ENCODE measurements at places on chromosomes 12 and 14. TPM values are rescaled to one million over a fixed set of nuclear protein-coding genes. Genes with fewer than 3 reads are reported as not detected.

SLC7A8 gene
- 210 TPM for polyA plus RNA-seq

MIP gene
- polyA plus RNA-seq, result not detected

CLEC2A gene
- not detected for polyA plus RNA-seq

ZNF26 gene
- 2.9 TPM for polyA plus RNA-seq

C14orf180 gene
- 3.1 TPM for polyA plus RNA-seq

SOCS4 gene
- polyA plus RNA-seq, result 6.0 TPM

HHIPL1 gene
- polyA plus RNA-seq, result 0.32 TPM

DNA sequence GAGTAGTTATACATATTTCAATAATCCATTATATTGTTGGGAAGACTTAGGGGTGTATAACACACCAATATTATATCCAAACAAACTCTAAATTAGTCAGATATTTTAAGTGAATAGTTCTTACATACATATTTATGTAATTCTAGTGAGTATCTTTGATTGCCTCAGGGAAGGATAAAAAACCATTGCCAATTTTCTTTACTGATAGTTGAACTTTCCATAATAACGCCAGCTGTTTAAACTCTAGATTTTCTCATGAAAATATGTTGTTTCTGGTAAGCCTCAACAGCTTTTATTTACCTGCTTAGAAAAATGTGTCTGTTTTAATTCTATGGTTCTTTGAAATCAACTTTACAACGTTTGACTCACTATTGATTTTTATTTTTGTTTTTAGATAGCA is 959.6 kb upstream of the NOVA1 start:
- no peak for DNase-seq

DNA sequence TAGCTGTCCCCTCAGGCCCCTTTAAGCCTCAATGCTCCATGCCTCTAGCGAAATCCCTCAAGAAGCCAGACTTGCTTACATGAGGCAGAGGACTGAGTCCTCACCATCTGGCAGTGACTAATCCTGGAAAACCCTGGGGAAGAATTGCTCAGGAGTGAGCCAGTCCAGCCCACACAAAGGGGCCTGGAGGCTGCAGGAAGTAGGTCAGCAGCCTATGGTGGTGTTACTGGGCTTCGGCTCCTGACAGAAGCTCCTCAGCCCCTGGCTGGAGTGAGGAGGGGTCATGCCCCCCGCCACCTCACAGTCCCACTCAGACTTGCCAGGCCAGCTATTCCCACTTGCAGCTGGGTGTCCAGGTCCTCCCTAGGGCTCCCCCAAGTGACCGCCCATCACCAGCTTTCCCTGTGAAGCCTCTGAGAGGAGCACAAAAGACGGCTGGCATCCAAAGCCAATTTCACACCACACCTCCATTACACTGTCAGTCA is 250.5 kb downstream of the DPF3 start:
- DNase-seq, result no peak

- DNase-seq, result peak; percentile 53
Observed at GRCh38 chr12:52870361-52871290, 21.8 kb upstream of the KRT78 start.

- peak; percentile 38 for DNase-seq
Observed at GRCh38 chr12:65962921-65963861, 138.9 kb downstream of the HMGA2 start.

DNA sequence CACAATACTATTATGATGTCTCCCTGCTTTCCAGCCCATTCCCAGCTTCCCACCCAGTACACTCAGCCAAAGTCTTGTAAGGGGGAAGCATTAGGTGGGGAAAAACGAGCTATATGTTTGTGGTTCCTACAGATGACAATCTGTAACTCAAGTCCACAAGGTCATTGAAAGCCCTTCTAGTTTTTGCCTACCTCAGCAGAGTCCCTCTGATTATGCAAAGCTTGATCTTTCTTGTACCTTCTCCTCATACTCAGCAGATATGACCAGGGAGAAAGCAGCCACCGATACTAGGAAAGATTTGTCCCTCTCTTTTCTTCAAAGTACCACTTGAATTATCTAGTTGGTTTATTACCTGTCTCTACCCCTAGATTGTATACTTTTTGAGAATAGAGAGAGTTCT is 10.6 kb downstream of the CMAS start:
- DNase-seq, result no peak

DNA sequence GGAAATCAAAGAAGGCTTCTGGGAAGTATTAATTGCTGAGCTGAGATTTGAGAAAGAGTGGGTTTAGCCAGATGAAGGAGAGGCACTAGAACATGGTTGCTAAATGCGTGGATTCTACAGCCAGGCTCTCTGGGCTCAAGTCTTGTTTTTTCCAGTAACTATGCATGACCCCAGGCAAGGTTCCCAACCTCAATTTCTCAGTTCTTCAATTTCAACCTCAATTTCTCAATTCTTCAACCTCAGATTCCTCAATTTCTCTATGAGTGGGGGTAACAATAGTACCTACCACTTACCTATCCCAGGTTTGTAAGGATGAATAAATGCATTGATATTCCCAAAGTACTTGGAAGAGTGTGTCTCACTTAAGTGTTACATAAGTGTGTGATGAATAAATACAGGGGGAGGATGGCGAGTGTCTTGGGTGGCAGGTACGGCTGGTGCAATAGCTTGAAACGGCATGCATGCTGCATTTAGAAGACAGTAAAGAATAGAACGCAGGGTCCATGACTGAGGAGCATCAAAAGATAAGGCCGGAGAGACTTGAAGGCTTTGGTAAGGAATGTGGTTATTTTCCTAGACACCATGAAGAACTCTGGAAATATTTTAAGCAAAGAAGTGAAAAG is 149.1 kb upstream of the ATP2B1 start:
- no peak for DNase-seq

GRCh38 chr12:68467514-68467913 is 135.4 kb upstream of the MDM1 start:
- DNase-seq, result no peak

- no peak for DNase-seq
Observed at GRCh38 chr12:116339062-116339461, 61.6 kb upstream of the MED13L start.

DNA sequence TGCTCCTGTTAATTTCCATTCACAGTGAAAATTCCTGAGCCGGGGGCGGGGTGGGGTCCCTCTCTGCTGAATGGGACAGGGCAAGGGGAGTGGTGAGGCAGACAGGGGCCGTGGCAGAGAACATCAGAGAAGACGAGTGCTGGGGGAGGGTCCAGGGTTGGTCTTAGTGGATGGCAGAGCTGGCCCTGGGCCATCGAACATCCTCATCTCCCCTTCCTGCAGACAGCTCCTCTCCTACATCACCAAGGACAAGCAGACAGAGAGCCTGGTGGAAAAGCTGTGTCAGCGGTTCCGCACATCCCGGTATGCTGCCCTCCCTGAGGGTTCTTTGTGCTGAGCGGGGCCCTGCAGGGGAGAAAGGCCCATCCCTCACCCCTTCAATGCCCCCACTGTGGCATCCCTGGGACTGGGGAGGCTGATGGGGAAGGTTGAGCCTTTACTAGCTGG is 5.0 kb upstream of the GAPDH start:
- no peak for DNase-seq

DNA sequence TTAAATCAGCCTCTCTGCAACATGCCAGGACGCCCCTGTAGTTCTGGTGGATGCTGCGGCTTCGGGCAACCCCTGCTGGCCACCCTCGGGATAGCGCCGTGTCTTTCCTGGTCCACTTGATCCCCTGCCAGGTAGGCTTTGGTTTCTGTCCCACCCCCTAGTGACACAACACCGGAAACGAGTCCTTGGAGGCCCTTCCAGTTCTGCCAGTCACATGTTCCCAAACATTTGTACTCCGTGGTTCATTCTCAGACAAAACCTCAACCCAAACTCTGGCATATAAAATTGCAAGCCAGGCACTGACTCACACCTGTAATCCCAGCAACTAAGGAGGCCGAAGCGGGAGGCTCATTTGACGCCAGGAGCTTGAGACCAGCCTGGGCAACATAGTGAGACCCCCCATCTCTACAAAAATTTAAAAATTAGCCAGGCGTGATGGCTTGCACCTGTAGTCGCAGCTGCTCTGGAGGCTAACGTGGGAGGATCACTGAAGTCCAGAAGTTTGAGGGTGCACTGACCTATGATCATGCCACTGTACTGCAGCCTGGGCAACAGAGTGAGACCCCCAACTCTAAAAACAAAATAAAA is 37.0 kb downstream of the RASAL1 start:
- DNase-seq, result peak; percentile 91

- no peak for DNase-seq
Observed at GRCh38 chr12:4984344-4984743, 59.3 kb upstream of the KCNA5 start.

GRCh38 chr14:54658836-54659235 is 91.9 kb downstream of the SAMD4A start:
- DNase-seq, result no peak

DNA sequence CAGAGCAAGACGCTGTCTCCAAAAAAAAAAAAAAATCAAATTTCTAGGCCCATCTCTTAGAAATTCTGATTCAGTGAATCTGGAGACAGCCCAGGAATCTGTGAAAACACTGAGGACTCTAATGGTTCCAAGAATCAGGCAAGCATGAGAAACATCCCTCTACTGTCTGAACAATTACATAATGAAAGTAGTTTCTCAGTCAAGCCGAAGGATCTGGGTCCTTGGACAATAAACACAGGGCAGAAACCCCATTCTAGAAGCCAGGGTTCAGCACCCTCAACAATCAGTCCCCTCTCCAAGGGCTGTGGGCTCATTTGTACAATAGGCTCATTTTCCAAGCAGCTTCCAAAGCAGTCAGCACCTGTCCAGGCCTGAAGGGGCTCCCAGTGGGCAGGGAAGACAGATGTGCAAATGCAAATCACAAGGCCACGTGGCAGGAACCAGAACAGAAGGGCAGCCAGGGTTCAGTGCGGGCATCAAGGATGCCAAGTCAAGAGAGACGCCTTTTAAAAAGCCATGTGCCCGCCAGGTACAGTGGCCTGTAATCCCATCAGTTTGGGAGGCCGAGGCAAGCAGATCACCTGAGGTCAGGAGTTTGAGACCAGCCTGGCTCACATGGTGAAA is 96.1 kb downstream of the KSR2 start:
- DNase-seq, result no peak

DNA sequence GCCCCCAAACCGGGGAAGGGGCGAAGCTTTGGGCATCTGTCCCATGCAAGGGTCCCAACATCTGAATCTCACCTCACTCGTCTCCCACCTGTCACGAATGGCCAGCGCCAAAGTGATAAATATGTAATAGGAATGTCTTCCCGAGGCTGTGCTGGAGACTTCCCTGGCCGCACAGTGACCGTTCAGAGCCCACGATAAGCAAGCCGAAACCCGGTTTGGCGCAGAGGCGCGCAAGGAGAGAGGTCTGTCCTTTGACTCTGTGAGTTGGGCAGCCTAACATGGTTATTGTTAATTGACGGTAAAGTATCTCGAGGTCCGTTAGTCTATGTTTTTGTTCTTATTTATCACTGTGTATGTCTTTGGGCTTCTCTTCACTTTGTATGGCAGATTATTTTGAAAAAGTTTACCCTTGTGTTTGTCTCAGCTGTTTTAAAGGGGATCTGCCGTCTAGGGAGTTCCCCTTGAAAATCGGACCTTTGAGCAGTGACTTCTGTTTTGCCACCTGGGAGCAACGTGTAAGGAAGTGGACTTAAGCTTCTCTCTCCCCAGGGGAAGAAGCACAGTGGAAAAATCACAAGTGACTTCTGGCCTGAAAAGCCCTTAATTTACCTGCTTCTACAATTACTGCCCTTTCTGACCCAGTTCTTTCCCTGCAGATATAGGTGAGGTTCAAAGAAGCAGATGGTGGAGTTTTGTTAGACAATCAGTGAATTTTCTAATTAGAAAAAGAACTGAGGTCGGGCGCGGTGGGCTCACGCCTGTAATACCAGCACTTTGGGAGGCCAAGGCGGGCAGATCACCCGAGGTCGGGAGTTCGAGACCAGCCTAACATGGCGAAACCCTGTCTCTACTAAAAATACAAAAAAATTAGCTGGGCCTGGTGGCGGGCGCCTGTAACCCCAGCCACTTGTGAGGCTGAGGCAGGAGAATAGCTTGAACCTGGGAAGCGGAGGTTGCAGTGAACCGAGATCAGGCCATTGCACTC is 1.1 kb upstream of the TM9SF1 start:
- peak; percentile 55 for DNase-seq

DNA sequence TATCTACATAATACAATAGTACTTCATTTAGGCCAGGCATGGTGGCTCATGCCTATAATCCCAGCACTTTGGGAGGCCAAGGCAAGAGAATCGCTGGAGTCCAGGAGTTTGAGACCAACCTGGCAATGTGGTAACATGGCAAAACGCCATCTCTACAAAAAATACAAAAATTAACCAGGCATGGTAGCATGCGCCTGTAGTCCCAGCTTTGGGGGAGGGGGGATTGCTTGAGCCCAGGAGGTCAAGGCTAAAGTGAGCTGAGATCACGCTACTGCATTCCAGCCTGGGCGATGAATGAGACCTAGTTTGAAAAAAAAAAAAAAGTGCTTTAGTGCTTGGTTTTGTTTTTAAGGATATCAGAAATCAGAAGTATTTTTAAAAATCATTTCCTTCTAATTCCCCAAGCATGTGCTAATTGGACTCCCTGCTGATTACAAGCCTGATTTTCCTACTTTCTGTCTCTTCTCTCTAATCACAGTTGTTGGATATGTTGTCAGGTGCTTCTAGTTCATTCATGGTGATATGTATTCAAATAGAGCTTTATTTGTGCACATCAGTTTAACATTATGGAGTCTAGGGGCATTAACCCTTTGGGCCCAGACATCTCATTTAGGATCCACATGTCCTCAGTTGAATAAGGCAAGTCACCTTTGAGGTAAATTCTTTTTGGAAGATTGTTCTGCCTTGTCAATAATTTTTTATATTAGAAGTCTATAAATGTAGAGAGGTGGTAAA is 7.0 kb upstream of the KRAS start:
- DNase-seq, result no peak

- no peak for DNase-seq
Observed at GRCh38 chr12:92185052-92185451, 39.4 kb upstream of the BTG1 start.

DNA sequence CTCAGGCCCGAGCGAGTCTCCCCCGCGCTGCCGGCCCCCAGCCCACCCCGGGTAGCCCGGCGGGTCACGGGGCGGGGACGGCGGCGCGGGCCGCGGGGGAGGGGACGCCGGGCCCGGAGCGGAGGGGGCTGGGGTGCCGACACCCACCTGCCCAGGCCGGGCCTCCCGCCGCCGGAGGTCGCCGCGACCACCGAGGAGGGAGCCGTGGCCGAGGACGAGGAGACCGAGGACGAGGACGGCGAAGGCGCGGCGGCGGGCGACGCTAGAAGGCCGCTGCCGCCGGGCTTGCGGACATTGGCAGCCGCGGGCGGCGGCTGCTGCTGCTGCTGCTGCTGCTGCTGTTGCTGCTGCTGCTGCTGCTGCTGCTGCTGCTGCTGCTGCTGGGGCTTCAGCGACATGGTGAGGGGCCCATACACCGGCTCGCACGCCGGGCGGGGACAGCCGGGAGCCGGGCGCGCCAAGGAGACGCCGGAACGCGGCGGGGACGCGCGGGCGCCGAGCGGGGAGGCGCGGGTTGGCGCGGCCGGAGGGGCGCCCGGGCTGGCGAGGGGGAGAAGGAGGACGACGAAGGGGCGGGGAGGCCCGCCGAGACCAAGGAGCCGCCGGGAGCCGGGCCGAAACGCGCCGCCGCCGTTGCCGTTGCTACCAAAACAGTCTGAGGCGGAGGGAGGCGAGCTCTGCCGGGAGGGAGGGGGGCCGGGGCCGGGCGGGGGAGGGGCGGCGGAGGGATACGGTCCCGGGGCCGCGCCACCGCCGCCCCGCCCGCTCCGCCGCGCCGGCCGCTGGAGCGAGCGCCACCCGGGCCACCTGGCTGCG is at the start of gene ATXN2:
Gene ATXN2 (minus strand): TSS at position 679 of the 816 bp plus-strand sequence. CDS start 281 bp downstream, at position 398.
- DNase-seq, result peak; percentile 82

- DNase-seq, result no peak
Observed at GRCh38 chr12:7571257-7571656, 67.7 kb upstream of the CD163 start.

GRCh38 chr12:21850419-21850818 is 75.9 kb upstream of the KCNJ8 start:
- DNase-seq, result no peak
